Caki2 (cell line): ENCODE measurements at places on chromosomes 5 and 9. TPM values are rescaled to one million over a fixed set of nuclear protein-coding genes. Genes with fewer than 3 reads are reported as not detected.

GRCh38 chr9:98867429-98868168 lies 60.1 kb downstream of the GALNT12 start:
- peak; percentile 11 for DNase-seq

GRCh38 chr5:133697536-133698258 lies 85.4 kb upstream of the FSTL4 start:
- DNase-seq: no peak

GRCh38 chr9:133516256-133516960 lies 8.4 kb downstream of the MYMK start:
- no peak for DNase-seq

Gene NUTM2F
- total RNA-seq: not detected in 2 replicates

GRCh38 chr9:81729135-81729534 lies 39.8 kb upstream of the TLE1 start:
- no peak for DNase-seq

DNA sequence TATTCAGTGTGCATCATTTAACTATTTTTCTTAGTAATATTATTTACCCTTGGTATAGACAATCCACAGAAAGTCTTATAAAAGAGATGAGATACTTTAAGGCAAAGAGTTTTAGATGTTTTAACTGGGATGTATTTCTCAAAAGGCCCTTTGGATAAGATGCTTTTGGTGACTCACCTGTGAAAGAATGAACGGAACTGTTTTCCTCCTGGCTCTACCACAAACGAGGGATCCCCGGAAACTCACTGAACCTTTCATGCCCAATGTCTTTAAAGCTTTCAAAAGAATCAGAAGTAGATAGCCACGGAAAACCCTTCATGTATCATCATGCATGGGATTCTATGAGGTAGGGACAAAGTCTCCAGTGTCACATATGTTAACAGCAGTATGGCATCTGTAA lies 1.6 kb downstream of the ZNF782 start:
- DNase-seq: no peak
